DMS79 treated with DMSO at 0.1 percent for 48 hours (cell line): ENCODE measurements at places on chromosomes 5 and 9.

GRCh38 chr9:105880517-105880916, 186.2 kb downstream of the TMEM38B start:
- DNase-seq, result no peak

- DNase-seq, result no peak
These were observed 43.0 kb downstream of the NUDT12 start for GRCh38 chr5:103519550-103519949.

GRCh38 chr5:72427488-72428437, 79.4 kb downstream of the ZNF366 start:
- no peak for DNase-seq

- no peak for DNase-seq
These were observed 108.1 kb downstream of the SGCD start for GRCh38 chr5:156435101-156435500.

GRCh38 chr9:22067196-22067595, 58.1 kb upstream of the CDKN2B start:
- no peak for DNase-seq

DNA sequence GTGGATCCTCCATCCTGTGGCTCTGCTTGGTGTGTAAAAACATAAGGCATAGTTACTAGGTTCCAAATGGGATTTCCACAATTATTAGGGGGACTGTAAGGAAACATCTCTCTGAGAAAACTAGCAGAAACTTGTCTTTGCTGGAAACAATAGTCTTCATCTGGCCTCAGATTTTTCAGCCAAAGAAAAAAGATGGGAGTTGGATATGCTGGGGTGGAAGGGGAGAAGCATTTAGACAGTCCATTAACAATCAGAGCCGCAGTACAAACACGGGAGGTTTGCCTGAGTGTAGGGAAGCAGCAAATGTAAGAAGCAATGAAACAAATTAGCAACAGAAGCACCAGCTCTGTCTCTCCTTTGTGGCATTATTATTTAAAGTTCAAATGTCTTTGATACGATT, 402.7 kb upstream of the ZNF608 start:
- no peak for DNase-seq

GRCh38 chr5:158382473-158382872, 523.5 kb upstream of the CLINT1 start:
- no peak for DNase-seq

- DNase-seq, result no peak
These were observed 57.1 kb downstream of the MOCS2 start for GRCh38 chr5:53052499-53052898.

DNA sequence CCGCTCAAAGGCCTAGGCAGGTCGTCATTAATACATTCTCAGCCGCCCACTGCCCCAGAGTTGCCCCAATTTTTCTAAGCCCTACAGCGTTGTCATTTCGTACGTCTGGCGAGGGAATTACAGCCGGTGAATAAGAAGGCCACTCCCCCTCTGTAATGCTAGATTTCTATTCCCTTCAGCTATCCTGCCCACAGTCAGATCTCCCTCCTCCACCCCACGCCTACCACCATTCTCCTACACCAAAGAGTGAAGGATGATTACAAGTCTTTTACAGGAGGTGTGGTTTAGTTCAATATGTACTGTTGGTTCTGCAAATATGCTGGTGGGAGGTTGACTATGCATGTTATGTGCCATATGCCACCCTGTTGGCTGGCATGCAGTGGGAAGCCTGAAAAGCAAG, 83.7 kb upstream of the SMIM15 start:
- DNase-seq, result no peak

GRCh38 chr9:98230304-98230703, 25.1 kb downstream of the TBC1D2 start:
- no peak for DNase-seq

- DNase-seq, result no peak
These were observed 2.4 kb downstream of the SEC61B start for GRCh38 chr9:99224445-99224844.

DNA sequence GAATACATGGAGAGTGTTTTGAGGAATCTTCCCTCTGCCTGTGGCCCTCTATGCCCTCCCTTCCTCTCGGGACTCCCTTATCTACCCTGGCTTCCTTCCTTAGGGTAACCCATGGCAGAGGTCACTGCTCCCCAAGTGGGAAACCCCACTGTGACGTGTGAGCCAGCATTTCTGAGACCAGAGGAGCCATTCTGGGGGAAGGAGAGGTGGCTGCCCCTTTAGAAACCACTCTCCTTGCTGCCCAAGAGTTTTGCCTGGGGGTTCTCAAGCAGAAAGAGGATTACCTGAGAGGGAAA, 23.1 kb downstream of the CCNJL start:
- peak; percentile 15 for DNase-seq

GRCh38 chr9:107504585-107505455, 15.3 kb upstream of the KLF4 start:
- DNase-seq, result no peak

- no peak for DNase-seq
These were observed 7.4 kb downstream of the F2RL2 start for GRCh38 chr5:76615759-76616158.

GRCh38 chr5:2191972-2192371, 309.2 kb upstream of the IRX4 start:
- DNase-seq, result no peak

DNA sequence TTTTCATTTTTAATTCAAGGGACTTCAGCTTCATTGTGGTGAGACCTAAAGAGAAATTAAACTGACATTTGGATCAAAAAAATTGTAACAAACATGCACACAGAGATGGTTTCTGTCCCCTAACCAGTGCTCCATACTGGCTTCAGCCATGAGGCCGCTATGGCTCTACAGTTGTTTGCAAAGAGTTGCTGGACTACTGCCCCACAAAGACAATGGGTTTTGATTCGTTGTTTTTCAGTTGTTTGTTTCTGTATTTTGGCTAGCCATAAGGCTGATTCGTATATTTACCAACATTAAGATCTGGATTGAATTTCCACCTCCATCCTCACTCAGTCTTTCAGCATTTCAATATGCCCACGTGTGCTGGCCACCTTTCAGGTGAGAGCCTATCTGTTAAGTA, 163.7 kb upstream of the KIF2A start:
- DNase-seq, result no peak

DNA sequence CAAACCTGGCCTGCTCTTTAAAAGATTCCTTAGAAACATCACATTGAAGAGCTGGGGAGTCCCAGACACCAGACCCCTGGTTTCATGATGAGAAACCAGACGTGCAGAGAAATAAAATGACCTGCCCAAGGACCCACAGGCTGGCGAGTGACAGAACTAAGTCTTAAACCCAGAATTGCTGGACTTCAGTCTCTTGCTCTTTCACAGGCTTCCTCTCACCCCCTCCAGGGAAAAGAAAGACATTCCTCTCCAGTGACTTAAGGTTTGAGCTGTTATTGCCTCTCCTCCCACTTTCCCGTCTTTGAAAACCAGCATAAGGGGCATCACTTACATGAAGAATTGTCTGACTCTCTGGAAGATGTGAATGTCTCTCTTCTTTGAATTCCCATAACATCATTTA, 535.2 kb downstream of the IRX1 start:
- DNase-seq, result no peak

DNA sequence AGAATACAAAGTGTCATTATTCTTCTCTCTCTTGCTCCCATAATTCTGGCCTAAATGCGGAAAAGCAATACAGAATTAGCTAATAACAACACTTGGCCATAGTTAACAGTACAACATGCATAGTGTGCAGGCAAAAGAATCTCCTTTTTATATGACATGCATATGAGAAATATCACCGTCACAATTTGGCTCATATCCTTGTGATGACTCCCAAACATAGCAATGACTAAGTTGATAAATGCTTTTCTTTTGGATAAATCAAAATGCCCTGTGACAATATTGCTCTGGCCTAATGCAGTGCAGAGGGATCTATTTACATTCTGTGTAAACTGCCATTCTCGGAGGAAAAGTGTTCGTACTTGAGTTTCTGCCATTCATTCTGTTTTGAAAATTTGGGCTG, 121.9 kb upstream of the GHR start:
- no peak for DNase-seq

DNA sequence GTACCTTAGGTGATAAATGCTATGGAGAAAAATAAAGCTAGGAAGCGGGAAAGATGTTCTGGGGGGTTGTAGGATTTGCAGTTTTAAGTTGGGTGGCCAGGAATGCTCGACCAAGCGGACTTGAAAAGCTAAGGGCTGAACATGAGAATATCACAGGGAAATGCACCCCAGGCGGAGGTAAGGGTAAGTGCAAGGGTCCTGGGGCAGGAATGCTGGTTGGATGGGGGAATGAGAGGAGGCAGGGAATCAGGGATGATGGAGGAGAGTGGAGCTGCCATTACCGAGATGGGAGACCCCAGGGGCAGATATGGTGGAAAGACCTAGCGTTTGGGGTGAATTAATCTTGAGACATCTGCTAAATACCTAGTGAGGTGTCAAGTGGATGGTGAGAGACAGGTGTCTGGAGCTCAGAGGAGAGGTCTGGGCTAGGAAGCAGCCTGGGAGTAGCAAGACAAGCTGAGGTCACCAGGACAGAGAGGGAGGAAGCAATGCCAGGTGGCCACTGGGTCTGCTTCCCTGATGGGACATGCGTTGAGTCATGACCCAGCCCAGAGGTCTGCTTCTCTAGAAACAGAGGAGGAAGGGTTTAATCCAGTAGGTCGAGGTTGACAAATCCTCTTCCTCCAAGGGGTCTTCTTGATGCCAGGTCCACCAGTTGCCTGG, 77.7 kb upstream of the ASS1 start:
- DNase-seq, result no peak

GRCh38 chr5:58764199-58764598, 181.3 kb downstream of the RAB3C start:
- peak; percentile 15 for DNase-seq

- peak; percentile 29 for DNase-seq
These were observed 26.0 kb downstream of the GABRP start for GRCh38 chr5:170809551-170809950.
